ENCODE measurements at places on chromosomes 2 and 18.

DNA sequence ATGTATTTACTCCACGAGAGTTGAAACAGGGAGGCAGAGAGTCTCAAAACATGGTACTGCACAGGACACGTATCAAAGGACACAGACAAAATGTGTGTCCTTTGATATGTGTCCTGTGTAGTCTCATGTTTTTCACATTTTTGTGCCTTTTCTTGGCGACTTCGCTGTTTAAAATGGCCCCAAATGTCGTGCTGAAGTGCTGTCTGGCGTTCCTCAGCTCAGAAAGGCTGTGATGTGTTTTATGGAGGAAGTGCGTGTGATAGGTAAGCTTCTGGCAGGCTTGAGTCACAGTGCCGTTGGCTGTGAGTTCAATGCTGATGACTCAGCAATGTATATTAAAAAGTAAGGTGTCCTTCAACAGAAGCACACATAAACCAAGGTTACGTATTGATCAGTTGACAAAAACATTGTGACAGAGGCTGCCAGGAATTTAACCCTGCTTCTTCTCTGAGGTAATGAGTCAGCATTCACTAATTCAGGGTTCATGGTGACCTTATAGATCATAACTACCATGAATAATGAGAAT, 78.2 kb downstream of the DYSF start:
- DNase-seq, result no peak

- DNase-seq, result no peak
These were observed 19.2 kb downstream of the CTDP1 start for GRCh38 chr18:79698668-79699335.

GRCh38 chr2:49801898-49802450, 647.7 kb upstream of the FSHR start:
- DNase-seq, result no peak

GRCh38 chr2:101190747-101191516, 39.8 kb upstream of the TBC1D8 start:
- DNase-seq, result no peak

DNA sequence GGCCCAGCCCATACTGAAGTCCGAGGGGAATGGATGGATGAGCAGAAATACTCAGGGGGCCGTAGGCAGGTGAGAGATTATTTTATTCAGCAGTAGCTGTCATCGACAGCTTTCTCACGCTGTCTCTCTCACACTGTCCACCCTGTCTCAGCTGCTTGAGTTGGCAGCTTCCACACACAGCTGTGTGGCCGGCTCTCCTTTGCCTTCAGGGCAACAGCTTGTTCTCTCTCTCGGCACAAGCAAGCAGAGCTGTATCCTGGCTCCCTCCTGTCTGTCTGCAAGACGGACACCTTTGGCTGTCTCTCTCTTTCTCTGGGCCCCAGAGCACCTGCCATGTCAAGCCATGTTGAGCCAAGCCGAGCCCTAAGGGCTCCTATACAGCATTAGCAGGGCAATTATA, 9.8 kb upstream of the PAPOLG start:
- DNase-seq, result no peak

- DNase-seq, result no peak
These were observed 593.2 kb upstream of the ZNF804A start for GRCh38 chr2:184004948-184005672.

- DNase-seq, result no peak
These were observed 13.2 kb upstream of the AGAP1 start for GRCh38 chr2:235480614-235481013.

- DNase-seq, result peak; percentile 36
These were observed 31.0 kb upstream of the SLC3A1 start for GRCh38 chr2:44244135-44244871.

DNA sequence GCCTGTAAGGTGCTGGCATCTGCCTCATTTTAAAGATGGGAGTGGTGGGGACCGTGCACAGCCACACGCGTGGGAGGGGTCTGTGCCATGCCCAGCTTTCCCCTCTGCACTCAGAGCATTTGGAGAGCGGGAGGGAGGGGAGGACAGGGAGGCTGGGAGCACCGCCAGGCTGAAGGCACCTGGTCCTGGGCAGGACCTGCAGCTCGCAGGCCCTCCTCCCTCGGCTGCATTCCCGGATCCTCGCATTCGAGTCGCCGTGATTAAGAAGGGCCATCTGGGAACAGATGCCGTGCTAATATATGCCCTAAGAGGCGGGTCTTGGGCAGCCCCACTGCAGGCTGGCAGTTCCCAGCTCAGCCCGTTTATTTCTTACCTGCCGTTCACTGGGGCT, 84.0 kb downstream of the PTGR3 start:
- no peak for DNase-seq

- no peak for DNase-seq
These were observed 49.6 kb downstream of the MYO3B start for GRCh38 chr2:170227507-170227947.

DNA sequence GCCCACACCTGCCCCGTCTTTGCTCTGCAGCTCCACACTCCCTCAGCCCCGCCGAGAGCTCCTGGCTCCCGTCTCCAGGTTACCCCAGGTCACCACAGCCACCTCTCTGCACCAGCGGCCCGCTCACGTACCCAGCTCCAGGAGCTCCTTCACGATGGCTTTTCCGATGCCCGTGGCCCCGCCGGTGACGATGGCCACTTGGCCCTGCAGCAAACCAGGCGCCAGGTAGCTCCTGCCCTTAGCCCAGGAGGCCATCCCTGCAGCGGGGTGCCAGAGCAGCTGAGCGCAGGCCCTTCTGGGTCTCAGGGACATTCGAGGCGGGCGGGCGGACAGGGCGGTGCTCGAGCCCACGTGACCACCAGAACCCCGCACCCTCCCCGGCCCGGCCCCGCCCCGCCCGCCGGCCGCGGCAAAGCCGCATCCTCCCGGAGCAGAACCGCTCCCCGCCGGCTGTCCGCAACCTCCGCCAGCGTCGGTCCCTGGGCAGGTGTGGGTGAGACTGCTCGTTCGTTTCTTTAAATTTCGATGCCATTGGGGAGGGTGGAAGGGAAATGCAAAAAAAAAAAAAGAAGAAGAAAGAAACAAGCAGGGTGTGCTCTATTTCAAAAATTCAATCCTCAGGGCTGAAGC, at the start of the genes PECR and TMEM169:
Gene PECR, minus strand, starts transcription at position 323 of the 630 bp plus-strand sequence. Its CDS starts 68 bp downstream, at position 255.
Gene TMEM169, plus strand, starts transcription at position 433 of the 630 bp plus-strand sequence. CDS start 14,045 bp downstream, outside the sequence.
- DNase-seq, result peak; percentile 65

- DNase-seq, result no peak
These were observed 20.9 kb upstream of the GPR45 start for GRCh38 chr2:105220604-105221003.
